Fibroblast of pulmonary artery (primary cell): ENCODE measurements at places on chromosomes 7 and 10.
A peak's percentile ranks its signal among the peaks of the same experiment; 100 is the strongest.

GRCh38 chr10:106952033-106952432 is 212.5 kb downstream of the SORCS1 start:
- no peak for DNase-seq

GRCh38 chr7:132495936-132496335 is 80.3 kb downstream of the PLXNA4 start:
- no peak for DNase-seq

GRCh38 chr7:132152131-132152889 is 424.0 kb downstream of the PLXNA4 start:
- no peak for DNase-seq

DNA sequence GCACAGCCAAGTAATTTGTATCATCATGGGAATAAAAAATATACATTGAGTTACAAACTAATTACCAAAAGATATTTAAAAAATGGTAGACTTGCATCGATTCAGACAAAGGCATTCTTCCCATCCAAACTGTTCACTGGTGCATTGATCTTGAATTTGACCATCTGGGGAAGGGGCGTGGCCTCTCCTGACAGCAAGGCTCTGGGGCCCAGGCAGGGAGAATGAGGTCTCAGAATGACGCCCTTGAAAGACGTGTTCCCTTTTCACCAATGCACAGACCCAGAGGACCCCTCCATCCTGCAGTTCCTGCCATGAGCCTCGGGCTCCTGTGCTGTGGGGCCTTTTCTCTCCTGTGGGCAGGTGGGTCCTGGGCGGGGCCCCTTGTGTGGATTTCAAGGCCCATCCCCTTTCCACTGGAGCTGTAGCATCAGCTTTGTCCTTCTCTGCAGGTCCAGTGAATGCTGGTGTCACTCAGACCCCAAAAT is 91.1 kb upstream of the PRSS58 start:
- no peak for DNase-seq

DNA sequence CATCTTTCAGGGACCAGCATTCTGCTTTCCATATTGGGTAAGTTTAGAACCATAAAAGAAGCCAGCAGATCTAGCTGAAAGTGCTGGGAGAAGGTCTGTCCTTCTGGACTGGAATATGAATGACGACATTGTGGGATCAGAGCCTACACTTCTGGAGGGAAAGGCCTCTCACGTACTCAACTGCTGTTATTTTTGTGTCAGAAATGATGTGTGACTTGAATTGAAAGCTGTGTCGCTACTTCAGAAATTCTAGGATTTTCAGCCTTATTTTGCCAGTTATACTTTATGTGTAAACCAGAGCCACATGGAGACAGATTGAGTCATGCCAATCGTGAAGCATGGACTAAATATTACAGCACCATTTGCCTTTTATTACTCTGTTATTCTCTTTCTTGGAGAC is 231.0 kb downstream of the KIAA1217 start:
- no peak for DNase-seq

DNA sequence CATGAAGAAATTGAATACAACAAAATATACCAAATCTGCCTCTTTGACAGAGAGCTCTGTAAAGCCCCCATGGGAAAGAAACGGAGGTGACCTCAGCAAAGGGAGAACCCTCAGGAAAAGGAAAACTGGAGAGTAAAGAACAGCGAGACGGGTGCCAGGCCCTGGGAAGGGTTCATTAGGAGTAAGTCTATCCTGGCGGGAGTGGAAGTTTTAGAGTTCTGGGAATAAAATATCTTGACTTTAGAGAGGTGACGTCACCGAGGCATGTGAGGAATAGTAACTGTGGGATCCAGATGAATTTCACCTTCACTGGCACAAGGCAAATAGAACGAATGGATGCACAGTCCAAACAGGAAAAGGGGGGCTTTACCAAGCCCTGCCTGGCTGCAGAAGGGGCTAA is 362.8 kb upstream of the IGFBP3 start:
- no peak for DNase-seq

DNA sequence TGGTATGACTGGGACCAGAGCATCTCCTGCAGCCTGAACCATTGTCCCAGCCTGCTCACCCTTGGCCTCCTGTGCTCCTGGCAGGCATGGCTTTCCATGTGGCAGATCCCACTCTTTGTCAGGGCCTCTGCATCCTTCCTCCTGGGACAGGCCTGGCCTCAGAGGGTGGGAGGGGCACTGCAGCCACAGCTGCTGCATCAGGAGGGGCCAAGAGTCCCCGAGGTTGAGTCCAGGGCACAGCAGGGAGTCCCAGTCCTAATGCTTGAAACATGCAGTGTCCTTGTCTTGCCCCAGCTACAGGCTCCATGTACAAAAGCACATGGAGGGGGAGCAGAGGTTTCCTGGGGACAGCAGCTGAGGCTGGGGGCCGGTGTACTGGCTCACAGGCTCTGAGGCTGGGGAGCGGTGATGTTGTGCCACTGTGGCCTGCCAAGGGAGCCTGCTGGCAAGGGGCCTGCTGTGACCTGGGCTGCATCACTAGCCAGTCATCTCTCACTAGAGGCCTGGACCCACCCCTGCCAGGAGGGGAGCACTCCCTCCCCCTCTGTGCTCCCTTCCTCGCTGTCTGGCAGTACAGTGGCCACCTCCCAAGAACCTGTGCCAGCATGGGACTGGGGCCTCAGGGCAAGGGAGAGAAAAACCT is 144.8 kb downstream of the ZNF248 start:
- DNase-seq, result no peak

DNA sequence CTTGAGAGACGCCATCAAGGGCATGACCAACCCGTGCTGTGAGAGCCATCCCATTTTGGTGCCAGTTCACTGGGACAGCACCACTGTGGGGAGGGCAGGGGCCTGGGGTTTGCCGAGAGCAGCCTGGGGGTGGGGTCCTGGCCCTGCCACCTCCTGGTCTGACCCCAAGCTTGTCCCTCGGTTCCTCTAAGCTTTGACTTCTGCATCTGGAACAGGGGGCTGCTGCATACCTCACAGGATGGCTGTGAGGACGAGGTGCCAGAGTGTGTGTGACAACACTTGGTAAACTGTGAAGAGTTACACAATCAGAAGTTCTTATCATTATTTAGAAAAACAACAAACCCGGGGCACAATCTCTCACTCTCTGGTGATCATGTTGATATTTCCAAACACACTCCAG is 89.9 kb downstream of the CRTAC1 start:
- no peak for DNase-seq

- no peak for DNase-seq
Observed at GRCh38 chr7:5507013-5507412, 83.4 kb upstream of the TNRC18 start.

GRCh38 chr10:119817991-119818888 is 54.4 kb downstream of the MCMBP start:
- peak; percentile 52 for DNase-seq

GRCh38 chr7:2120251-2120660 is 112.5 kb downstream of the MAD1L1 start:
- no peak for DNase-seq

DNA sequence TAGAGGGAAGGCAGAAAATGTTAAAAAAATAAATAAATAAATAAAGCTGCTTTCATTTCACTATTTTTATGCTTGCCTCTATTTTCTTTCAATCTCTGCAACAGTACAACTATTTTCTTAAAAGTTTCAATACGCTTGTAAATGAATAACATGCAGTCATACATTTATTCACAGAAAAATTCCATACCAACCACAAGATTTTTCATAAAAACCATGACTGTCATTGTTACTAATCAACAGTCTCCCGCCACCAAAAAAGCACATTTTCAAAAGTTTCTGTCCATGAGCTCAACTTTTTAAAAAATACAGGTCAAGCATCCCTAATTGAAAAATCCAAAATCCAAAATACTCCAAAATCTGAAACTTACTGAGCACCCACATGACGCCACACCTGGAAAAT is 5.3 kb downstream of the PARD3 start:
- DNase-seq, result no peak

GRCh38 chr7:148726385-148726784 is 27.7 kb downstream of the CUL1 start:
- no peak for DNase-seq

GRCh38 chr7:11252705-11253272 is 279.1 kb downstream of the PHF14 start:
- DNase-seq, result no peak
